Foreskin keratinocyte (primary cell): ENCODE measurements at places on chromosomes 13 and 19. TPM values are rescaled to one million over a fixed set of nuclear protein-coding genes. Genes with fewer than 3 reads are reported as not detected.

The TMEM255B gene
- 0.95 and 1.4 TPM in 2 replicates for total RNA-seq

The CYP4F2 gene
- not detected in 2 replicates for total RNA-seq

The RRAS gene
- 94.5 and 113 TPM in 2 replicates for total RNA-seq

The ZNF837 gene
- total RNA-seq: 0.78 and 1.2 TPM in 2 replicates

The LILRB2 gene
- not detected in 2 replicates for total RNA-seq

The TEAD2 gene
- 26.7 and 34.0 TPM in 2 replicates for total RNA-seq

The METTL21C gene
- not detected in 2 replicates for total RNA-seq

The STOML3 gene
- total RNA-seq: not detected in 2 replicates

The PSMD8 gene
- 247 and 259 TPM in 2 replicates for total RNA-seq

The ZNF793 gene
- total RNA-seq: 3.4 and 4.9 TPM in 2 replicates

The OVOL3 gene
- not detected in 2 replicates for total RNA-seq

The FFAR1 gene
- not detected in 2 replicates for total RNA-seq

The MEX3D gene
- total RNA-seq: 26.2 and 27.9 TPM in 2 replicates

The SLC5A5 gene
- 0.07 TPM in 1 of 2 replicates, not detected in the other for total RNA-seq

The MYH14 gene
- 0.07 TPM in 1 of 2 replicates, not detected in the other for total RNA-seq

The PCDH17 gene
- total RNA-seq: not detected in 2 replicates

The SYCN gene
- not detected in 2 replicates for total RNA-seq

The CRLF1 gene
- total RNA-seq: 0.37 and 0.60 TPM in 2 replicates

The SPIB gene
- total RNA-seq: not detected in 2 replicates

The SH2D3A gene
- total RNA-seq: 49.3 and 57.8 TPM in 2 replicates

The SHANK1 gene
- total RNA-seq: 0.21 and 0.37 TPM in 2 replicates

The PLA2G4C gene
- total RNA-seq: 1.1 TPM in 2 replicates

The ZNF554 gene
- 2.3 and 2.7 TPM in 2 replicates for total RNA-seq

The STXBP2 gene
- 43.0 TPM in 2 replicates for total RNA-seq

The ODAD3 gene
- total RNA-seq: 0.11 and 0.51 TPM in 2 replicates

The RXFP2 gene
- total RNA-seq: not detected in 2 replicates

The SLC8A2 gene
- 0.07 and 0.34 TPM in 2 replicates for total RNA-seq

The CCDC122 gene
- total RNA-seq: 9.2 and 11.6 TPM in 2 replicates

The CLEC17A gene
- total RNA-seq: not detected in 2 replicates

The KCNN1 gene
- not detected in 2 replicates for total RNA-seq

The NFIC gene
- total RNA-seq: 43.6 and 45.1 TPM in 2 replicates

The MYO9B gene
- total RNA-seq: 41.3 and 48.6 TPM in 2 replicates

The PRTN3 gene
- total RNA-seq: not detected in 2 replicates

The CEACAM1 gene
- total RNA-seq: 3.0 and 3.7 TPM in 2 replicates

The RNF17 gene
- total RNA-seq: not detected in 2 replicates

The PRKCG gene
- 0.07 TPM in 1 of 2 replicates, not detected in the other for total RNA-seq

The CPB2 gene
- total RNA-seq: not detected in 2 replicates

The KIRREL2 gene
- 0.04 TPM in 1 of 2 replicates, not detected in the other for total RNA-seq

The KLK14 gene
- not detected in 2 replicates for total RNA-seq

The LGALS7B gene
- total RNA-seq: 407 and 889 TPM in 2 replicates

The ZNF230 gene
- total RNA-seq: 2.3 TPM in 2 replicates

The FCER2 gene
- total RNA-seq: not detected in 2 replicates

The ZNF547 gene
- 1.7 and 3.2 TPM in 2 replicates for total RNA-seq

The RYR1 gene
- 0.56 and 0.78 TPM in 2 replicates for total RNA-seq

The SLC6A16 gene
- 0.17 TPM in 1 of 2 replicates, not detected in the other for total RNA-seq

The CC2D1A gene
- 28.9 and 29.0 TPM in 2 replicates for total RNA-seq

The TYROBP gene
- total RNA-seq: not detected in 2 replicates

The ERICH4 gene
- total RNA-seq: not detected in 2 replicates

The SCN1B gene
- total RNA-seq: 0.21 and 0.48 TPM in 2 replicates

The FGF9 gene
- total RNA-seq: 0.04 TPM in 1 of 2 replicates, not detected in the other

The RASGRP4 gene
- not detected in 2 replicates for total RNA-seq

The DLL3 gene
- 1.7 and 2.0 TPM in 2 replicates for total RNA-seq

The ZNF575 gene
- total RNA-seq: 0.37 and 0.42 TPM in 2 replicates

The SMIM24 gene
- total RNA-seq: not detected in 2 replicates
